CD4-positive, alpha-beta T cell treated with Interleukin-17A for 1 hour (primary cell): ENCODE measurements at places on chromosomes 5 and 9.

DNA sequence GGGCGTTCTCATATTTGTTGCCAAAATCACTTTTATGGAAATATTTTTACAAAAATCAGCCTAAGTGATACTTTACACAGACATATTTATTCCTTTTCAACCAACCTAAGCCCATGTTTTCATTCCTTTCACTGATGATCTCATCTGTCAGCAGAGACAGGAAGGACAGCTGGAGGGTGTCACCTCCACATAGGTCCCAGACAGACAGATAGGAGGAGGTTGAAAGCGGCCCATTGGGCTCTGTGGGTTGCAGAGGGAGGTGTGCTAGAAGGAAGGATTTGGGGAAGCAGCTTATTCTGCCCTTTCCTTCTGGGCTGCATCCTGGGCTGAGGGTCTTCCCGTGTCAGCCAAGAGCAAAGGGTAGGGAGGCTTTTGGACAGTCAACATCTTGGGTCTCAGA lies 26.0 kb upstream of the SEMA4D start:
- peak; percentile 71 for DNase-seq

DNA sequence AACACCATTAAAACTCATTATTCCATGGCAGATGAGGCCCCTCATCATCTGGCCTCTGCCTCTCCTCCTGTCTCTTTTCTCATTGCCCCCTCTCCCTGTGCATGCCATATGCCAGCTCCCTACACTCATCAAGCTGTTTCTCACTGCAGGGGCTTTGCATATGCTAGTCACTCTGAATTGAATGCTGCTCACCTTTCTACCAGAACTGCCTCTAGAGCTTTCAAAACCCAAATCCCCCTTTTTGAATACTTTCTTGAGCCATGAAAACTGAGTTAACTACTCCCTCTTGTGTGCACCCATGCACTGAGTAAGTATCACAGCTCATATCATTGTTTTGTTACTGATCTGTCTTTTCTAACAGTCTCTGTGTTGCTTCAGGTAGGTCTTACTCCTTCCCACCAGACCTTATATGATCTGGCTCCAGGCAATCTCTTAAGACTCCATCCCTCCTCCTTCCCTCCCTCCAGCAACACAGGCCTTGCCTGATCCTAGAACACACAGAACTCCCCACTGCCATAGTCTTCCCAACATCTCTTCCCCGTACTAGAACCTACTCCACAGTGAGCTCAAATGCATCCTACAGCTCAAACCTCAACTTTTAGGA lies 60.5 kb downstream of the ASTN2 start:
- DNase-seq = no peak

DNA sequence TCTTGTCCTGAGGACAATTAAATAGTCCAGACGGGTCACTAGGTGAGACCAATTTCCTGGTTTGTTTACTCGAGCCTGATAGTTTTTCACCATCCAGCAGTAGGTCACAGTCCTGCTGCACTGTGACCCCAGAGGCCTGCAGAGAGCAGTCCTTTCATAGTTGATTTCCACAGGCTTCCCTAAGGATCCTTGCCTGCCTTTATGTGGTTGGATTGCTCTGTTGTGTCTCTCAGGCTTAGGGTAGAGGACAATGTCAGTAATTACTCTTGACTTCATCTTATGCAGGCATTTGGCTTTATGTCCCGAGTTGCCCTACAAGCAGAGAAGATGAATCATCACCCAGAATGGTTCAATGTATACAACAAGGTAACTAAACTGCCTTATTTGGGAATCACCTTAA lies 9.0 kb upstream of the CATSPER3 start:
- no peak for DNase-seq

DNA sequence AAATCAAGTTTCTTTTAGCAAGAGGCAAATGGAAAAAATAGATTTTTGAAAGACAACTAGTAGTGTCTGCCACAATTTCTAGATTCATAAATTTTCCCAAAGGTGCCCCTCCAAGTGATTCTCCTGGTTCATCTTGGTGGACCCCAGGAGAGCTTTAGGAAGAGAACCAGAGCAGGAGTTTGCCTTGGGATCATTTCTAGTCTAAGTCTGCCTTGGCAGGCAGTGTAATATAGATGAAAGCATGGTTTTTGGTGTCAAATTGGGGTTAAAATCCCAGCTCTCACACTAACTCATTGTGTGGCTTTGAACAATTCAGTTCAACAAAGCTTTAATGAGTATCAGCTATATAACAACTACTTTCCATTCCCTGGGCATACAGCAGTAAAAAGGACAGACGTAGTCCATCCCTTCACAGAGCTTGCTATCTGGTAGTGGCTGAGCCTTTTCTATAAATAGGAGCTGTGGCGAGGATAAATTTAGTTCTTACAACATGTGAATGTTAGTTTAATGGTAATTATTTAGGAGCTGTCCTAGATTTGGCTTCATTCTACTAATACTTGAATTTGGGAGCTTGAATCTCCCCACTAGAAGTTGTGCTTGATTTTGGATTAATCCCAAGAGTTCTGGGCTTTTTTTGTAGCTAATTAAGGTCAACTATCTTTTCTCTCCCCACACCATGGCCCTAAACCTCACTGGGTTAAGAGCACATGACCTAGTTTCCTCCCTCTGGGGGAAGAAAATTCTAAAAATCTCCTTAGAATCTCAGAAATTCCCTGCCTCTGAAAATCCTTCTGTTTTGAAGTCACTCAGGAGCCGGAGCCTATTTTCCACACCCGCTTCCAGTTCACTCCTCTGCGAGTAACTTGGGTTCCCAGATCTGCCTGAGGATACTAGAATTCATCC lies 197.8 kb downstream of the PCSK1 start:
- no peak for DNase-seq

- no peak for DNase-seq
Measured at GRCh38 chr9:112437406-112437805, 49.2 kb upstream of the KIAA1958 start.

- no peak for DNase-seq
Measured at GRCh38 chr5:43437062-43437660, 25.0 kb upstream of the CCL28 start.

DNA sequence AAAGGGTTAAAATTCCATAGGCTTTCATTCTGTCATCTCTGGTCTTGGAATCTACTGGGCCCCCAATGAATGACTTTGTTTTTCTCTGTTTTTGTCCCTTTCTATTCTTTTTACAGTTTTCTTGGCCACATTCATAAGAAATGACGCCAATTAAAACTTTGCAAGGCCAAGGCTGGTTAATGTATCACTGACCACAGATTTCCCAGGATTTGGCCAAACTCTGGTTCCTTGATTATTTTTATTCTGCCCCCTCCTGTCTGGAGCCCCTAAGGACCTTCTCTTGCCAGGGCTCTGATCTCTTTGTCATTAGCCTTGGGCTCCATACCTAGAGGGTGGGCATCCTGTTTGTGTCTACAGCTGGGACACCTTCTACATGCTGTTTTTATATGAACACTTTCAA lies 388.9 kb upstream of the PAPPA start:
- no peak for DNase-seq

- no peak for DNase-seq
Measured at GRCh38 chr5:11555171-11555570, 349.1 kb downstream of the CTNND2 start.

DNA sequence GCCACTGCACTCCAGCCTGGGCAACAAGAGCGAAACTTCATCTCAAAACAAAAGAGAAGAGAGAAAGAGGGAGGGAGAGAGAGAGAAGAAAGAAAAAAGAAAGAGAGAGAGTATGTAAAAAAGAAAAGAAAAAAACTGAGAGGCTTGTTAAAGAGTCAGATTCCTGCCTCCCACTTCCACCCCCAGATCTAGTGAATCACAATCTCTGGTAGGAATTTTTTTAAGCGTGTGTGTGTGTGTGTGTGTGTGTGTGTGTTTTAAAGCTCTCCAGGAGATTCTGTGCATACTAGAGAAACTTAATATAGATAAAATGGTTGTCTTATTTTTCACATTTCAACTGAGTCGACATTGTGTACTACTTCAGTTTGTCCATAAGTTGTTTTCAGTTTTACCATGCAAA lies 32.0 kb downstream of the SAR1B start:
- DNase-seq = no peak

DNA sequence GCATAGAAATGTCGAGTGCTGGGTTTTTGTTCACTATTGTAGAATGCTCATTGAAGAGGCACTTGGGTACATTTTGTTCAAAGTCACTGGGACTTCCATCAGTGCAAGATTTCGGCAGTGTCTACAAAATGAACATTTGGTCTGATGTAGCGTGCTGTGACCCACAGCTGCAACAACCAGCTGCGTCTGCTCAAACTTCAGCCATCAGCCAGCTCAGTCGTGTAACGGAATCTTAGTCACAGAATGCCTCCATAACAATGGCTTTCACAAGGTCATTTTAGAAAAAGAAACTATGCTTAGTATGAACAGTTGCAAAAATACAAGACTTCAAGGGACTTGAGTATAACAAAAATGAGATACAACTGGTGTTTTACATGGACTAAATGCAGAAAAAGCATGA lies 828.1 kb upstream of the GRAMD2B start:
- no peak for DNase-seq

GRCh38 chr9:107288701-107289100 lies 5.6 kb downstream of the RAD23B start:
- DNase-seq = no peak

GRCh38 chr5:1549475-1550030 lies 25.8 kb upstream of the LPCAT1 start:
- no peak for DNase-seq

DNA sequence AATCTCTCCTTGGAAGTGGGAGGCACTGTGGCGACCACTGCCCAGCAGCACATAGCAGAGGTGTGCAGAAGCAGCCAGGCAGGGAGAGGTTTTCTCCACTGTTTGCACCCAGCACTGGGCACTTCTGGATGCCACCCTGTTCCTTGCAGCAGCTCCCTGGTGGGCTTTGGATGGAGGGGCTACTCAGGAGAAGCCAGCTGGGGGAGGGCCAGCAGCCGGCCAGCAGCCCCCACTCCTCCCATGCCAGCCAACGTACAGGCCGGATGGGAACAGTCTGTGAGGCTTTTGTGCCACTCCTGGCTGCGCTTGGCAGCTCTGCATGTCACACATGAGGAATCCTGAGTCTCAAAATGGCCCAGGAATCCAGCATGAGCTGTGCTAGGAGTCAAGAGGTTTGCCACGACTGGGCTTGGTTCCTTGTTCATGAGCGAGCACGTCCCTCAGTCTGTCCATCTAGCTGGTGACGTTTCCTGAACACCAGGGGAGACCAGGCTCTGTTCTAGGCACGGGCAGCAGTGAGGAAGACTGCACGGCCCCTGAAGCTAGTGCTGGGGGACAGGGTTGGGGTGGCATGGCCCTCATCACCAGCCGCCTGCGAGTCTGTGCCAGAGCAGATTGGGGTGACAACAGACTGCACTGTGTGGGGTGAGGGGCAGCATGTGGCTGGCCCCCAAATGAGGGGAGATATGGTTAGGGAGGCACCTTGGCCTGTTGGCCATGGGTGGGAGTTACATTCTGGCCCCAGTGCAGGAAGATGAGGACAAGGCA lies 10.1 kb downstream of the PHF2 start:
- DNase-seq = no peak

GRCh38 chr5:67636091-67636490 lies 439.5 kb upstream of the CD180 start:
- no peak for DNase-seq

DNA sequence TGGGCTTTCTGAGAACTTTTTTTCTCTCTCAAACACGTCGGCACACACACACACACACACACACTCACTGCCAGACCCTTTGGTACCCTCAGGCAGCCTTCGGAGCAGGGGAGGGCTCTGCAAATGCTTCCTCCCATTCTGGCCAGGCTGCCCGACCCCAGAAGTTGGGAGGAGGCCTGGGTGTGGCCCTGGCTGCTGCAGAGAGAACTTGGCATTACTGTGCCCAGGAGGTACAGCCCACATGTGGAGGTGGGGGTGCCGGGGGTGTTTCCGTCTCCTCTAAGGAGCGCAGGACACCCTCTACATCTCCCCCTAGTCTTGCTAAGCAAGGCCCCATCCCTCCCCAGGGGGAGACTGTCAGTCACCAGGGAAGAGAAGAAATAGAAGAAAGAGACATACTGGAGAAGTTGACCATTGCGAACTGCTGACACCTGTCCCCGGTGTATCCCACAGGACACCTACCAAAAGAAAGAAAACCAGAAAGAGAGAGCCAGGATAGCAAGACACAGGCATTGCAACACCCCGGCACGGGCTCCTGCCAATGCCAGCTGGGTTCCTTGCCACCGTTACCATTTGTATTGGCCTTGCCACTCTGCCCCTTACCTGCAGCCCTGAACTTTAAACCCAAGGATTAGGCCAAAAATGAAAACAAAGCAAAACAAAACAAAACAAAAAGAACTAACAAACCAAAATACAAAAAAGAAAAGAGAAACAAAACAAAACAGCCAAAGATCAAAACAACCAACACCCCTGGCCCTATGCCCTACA lies 69.3 kb downstream of the PSD2 start:
- no peak for DNase-seq

GRCh38 chr5:77101298-77101697 lies 14.2 kb upstream of the ZBED3 start:
- no peak for DNase-seq

- no peak for DNase-seq
Measured at GRCh38 chr9:121853617-121854395, 202.4 kb downstream of the DAB2IP start.

- no peak for DNase-seq
Measured at GRCh38 chr5:95689680-95690079, 6.9 kb upstream of the SPATA9 start.

DNA sequence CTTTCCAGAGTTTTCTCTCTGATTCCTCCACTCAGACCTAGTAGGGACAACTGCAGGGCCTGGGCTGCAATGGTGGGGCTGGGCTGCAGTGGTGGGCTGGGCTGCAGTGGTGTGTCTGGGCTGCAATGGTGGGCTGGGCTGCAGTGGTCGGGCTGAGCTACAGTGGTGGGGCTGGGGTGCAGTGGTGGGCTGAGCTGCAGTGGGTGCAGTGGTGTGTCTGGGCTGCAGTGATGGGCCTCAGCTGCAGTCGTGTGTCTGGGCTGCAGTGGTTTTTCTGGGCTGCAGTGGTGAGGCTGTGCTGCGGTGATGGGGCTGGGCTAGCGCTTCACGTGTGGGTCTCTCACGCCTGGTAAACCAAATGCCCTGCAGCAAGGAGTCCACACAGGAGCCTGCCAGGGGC lies 27.4 kb downstream of the ABO start:
- no peak for DNase-seq

- no peak for DNase-seq
Measured at GRCh38 chr9:3127564-3127963, 283.7 kb upstream of the PUM3 start.

- no peak for DNase-seq
Measured at GRCh38 chr5:18990852-18991251, 997.1 kb downstream of the CDH18 start.

GRCh38 chr5:97752871-97753270 lies 569.8 kb upstream of the RIOK2 start:
- no peak for DNase-seq

GRCh38 chr9:83649515-83649914 lies 26.6 kb downstream of the IDNK start:
- no peak for DNase-seq
